ENCODE measurements at places on chromosomes 2 and 18.
A peak's percentile ranks its signal among the peaks of the same experiment; 100 is the strongest.

DNA sequence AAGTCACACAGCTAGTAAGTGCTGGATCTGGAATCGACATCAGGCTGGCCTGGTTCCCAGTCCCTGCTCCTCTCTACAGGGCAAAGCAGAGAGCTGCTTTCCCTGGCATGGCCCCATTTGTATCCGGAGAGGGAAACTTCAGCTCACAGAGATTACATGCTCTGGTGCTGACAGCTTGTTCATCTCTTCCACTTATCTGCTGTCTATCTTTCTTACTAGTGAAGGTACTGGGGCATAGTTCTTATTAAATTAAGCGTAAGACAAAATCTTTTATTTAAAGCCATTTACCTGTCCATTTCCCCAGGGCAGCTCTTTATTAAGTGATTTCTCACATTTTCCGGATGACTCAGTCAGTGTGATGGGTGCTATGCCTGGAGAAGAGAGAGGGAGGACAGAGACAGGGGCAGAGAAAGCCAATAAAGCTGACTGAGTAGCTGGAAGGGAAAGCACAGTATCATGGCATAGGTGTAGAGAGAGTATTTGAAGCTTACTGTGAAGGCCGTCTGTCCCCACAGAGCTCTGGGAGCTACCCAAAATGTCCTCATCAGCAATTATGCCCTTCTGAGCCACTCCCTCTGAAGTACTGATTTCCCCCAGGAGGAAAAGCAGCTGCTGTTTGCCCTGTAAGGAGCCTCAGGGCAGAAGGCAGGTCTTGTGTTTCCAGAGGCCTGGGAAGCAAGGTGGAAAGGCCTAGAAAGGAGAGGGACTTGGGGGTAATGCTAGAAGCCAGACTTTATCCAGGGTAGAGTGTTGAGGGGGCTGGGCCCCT lies 44.1 kb upstream of the EPAS1 start:
- DNase-seq: no peak

DNA sequence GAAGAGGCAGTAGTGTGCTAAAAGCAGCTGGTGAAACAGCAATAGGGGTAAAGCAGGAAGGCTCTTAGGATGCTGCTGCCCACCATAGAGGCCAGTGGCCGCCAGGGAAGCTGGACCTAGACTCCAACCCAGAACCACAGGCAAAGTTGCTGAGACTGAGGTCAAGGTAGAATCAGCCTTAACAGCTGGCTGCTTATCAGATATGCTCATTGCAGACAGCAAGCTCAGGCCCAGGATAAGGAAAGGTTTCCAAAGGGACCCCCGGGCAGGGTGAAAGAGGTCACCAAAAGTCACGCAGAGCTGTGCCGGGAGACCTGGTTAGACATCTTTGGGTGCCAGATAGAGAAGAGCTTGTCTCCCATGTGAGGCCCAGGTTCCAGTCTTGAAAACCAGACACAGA lies 42.9 kb upstream of the EPG5 start:
- no peak for DNase-seq

DNA sequence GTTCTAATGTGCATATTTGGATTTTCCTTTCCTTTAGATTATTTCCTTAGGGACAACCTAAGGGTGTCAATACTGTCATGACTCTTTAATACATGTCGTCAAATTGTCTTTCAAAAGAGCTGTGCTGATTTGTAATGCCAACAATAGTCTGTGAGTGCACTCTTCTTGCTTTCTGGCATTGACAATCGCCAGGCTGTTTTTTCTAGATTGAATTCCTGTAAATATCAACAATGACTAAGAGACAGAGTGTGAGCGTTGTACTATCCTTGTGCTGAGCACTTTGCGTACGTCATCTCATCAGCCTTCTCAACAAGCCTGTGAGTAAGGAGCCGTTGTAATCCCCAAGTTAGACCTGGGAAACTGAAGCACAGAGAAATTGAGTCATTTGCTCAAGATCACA lies 96.0 kb downstream of the ACOXL start:
- DNase-seq: no peak

- DNase-seq: no peak
Measured at GRCh38 chr2:118350621-118351020, 262.4 kb downstream of the INSIG2 start.

DNA sequence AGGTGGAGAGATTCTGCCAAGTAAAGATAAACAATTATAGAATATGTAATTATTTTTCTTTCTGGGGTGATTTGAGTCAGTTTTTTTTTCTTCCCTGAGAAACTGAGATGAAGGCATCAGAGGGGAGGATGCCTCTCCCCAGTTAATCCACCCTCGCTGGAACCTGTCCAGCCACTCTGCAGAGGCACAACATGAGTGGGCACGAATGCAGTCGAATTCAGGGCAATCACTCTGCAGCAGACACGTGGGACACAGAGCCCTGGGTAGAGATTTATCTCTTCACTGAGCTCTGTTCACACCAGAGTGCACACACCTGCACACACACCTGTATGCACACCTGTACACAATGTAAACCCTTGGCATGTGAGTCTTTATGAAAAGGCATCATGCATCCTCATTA lies 154.2 kb downstream of the DCDC2C start:
- no peak for DNase-seq

DNA sequence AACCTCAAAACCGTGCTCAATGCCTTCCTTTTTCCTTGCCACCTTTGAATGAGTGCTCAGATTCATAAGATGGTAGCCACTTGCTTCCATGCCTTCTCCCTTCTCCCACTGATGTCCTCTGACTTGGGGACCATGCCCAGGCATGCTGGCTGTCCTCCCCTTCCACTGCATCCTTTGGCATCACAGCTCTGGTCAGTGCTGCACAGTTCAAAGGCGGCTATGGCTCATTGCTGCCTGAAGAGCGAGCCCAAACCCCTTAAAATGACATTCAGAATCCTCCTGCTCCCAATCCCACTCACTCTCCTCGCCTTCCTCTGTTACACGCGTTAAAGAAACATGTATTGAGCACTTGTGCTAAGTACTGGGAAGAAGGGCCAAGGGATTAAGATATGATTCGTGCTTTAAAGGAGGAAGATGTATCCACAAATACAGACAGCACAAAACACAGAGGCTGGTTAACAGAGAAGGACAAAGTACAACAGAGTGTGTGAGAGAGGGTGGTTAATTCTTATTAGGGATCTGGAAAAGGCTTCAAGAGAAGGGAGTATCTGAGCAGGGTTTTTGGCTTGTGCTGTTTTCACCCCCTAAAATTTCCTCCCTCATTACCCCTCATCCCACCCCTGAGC lies 81.8 kb downstream of the CERKL start:
- no peak for DNase-seq

GRCh38 chr2:46174345-46175170 lies 122.6 kb upstream of the EPAS1 start:
- DNase-seq: no peak

GRCh38 chr2:156088587-156088986 lies 243.9 kb downstream of the NR4A2 start:
- DNase-seq: peak; percentile 6

DNA sequence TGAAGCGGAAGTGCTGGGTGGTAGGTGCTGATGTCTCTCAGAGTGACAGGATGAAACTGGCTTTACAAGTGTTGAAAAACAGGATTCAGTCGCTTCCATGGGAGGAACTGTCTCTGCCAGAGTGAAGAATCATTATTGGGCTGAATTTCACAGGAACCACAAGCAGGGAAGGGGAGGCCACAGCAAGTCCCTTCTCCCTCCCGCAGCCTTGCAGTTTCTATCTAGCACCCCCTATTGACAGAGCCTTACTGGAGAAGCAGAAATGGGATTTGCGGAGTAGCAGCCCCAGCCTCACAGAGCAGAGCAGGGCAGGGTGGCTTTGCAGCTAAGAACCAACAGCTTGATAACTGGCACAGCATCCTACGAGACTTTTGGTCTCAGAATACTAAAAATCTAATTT lies 33.3 kb upstream of the RMP24 start:
- DNase-seq: no peak

DNA sequence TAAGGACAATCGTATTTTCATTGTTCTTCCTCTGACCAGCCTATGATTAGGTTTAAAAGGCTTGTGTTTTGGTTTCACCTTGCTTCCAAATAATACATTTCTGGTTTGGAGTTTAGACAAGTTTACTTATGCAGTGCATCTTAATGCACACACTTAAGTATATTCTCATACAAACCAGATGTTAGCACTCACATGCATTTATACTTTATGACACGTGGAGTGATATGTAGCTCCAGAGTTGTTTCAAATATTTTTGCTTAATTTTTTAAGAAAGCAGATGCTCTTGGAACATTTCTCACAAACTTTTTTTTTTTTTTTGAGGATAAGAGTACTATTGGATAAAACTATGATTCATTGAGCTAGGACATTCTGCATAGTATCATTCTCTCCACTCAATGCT lies 109.9 kb downstream of the PDE1A start:
- no peak for DNase-seq

DNA sequence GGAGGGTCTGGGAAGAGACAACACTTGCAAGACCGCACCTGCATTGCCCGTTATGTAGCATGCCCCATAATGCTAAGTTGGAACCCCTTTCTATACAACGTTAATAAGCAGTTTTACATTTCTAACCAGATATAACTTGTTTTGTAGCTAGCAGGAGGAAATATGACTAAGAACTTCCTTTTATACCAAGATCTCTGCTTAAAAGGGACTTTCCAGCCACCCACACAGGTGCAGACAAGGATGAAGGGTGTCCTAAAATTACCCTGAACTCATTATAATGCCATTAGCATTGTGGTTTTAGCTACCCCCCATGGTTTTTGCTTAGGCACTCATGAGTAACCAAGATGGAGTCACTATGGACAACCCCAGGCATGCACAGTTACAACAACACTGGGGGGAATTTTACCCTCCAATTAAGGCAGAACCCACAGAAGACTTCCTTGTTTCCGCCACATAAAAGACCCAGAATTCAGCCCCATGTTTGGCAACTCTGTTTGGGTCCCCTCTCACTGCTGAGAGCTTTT lies 362.8 kb downstream of the CBLN2 start:
- no peak for DNase-seq

DNA sequence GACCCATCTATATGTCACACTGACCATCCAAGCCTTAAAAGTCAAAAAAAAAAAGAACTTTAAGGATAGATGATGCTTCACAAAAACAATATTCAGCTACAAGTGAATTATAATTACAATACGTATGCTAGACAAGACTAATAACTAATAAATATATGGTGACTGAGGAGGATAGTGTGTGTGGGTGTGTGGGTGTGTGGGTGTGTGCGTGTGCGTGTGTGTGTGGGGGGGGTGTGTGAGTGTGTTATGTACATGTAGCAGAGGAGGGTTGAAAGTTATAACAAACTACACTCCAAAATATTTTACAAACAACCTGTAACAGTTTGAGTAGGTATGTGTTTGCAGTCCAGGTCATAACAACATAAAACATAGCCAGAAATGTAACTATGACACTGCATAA lies 159.2 kb upstream of the RBBP8 start:
- no peak for DNase-seq
